ENCODE measurements at places on chromosomes 13 and 19.

- no peak for DNase-seq
Measured at GRCh38 chr13:42228527-42228926, 43.4 kb upstream of the AKAP11 start.

DNA sequence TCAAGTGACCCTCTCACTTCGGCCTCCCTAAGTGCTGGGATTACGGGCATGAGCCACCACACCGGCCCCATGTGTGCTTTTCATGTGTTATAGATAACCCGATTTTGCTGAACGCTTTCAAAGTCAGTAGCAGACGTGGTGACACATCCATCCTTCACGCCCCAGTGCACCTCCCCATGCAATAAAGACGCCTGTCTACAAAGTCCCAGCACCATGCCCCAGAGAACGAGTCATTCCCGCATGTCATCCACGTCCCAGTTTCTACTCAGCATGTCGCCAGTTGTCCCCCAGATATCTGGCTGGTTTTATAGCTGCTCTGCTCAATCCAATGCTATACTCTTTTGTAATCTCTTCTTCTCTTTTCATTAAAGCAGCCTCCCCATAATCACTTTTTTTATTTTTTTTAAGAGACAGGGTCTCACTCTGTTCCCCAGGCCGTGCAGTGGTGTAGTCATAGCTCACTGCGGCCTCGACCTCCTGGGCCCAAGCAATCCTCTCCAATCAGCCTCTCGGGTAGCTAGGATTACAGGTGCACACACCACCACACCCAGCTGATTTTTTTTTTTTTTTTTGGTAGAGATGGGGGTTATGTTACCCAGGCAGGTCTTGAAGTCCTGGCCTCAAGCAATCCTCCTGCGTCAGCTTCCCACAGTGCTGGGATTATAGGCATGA lies 42.5 kb downstream of the DNM2 start:
- peak; percentile 22 for DNase-seq

- peak; percentile 63 for DNase-seq
Measured at GRCh38 chr13:33560726-33561125, 257.2 kb upstream of the RFC3 start.

DNA sequence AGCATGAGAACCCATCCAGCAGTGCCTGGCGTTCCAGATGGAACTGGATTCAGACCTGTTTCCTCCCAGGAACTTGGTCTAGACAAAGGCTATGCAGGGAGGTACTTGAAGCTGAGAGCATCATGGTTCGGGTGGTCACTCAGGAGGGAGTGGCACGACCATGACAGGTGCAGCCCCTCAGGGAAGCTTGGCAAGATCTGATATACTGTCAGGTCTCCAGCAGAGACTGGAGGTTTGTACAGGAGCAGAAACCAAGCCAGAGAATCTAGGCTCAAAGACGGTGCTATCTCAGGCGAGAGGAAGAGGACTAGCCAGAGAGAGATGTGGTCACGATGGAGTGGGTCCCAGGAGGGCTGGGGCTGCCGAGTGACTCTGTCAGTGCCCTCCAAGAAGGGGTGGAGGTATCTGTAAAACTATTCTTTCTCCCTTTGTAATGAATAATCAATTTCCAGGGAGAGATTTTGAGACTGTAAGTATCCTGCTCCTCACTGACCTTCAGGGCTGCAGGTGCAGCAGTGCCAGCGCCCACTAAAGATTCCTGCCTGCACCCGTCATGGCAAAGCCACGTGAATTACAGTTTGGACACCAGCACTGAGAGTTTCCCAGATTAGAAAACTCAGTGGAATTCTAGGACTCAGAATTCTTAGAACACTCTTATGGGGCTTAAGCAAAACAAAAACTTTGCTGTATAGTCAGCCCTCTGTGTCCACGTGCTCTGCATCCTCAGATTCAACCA lies 10.2 kb upstream of the DCUN1D2 start:
- DNase-seq, result no peak

GRCh38 chr19:47860602-47861297 lies 1.7 kb downstream of the TPRX2 start:
- DNase-seq, result no peak

GRCh38 chr13:27854606-27855005 lies 62.3 kb downstream of the GSX1 start:
- no peak for DNase-seq

- DNase-seq, result peak; percentile 57
Measured at GRCh38 chr13:105991622-105992277, 543.7 kb downstream of the EFNB2 start.

- no peak for DNase-seq
Measured at GRCh38 chr13:25741796-25742195, 310.0 kb downstream of the SHISA2 start.

DNA sequence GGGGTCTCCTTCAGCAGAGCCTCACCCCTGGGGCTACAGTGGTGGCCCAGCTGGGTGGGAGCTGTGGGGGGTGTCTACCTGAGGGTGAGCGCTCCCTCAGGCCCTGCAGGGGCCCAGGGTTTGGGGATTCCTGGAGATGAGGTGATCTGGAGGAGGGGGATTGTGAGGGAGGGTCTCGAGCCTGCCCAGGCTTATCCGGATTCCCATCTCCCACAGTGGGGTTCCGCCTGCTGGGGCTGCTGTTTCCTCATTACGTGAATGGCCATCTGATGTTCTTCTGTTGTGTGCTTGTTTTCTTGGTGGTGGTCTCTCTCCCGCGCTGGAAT lies 4.4 kb downstream of the PPP1R37 start:
- DNase-seq, result no peak

DNA sequence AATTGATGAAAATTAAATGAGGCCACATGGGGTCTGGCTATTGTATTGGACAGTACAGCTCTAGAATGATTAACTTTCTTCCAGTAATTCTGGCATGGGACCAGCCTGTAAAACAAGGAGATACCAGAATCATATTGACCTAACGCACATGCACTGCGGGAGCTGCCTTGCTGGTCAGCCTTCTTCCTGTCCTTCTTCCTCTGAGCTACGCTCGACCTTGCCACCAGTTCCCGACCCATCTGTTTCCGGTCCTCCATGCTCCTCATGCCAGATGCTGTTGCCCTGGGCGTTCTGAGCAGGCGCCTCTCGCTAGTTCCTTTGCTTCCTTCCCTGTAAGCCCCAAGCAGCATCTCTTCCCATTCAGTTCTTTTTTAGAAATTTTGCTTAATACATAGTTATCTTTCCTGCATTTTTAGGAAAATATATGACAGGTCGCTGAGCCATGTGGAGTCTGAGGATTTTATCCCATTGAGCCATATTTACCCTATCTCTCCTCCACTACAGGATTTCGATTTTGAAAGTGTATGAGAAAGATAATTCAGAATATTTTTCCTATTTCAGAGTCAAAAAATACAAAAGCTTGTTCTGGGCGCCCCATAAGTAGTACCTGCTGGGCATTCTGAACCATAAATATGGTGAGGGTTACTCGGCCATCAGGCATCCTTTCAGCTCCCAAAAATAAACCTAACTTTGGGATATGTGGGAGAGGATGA lies 38.6 kb downstream of the TNFRSF19 start:
- DNase-seq, result peak; percentile 32

- no peak for DNase-seq
Measured at GRCh38 chr13:46586751-46587514, 34.0 kb downstream of the LRCH1 start.

- DNase-seq, result no peak
Measured at GRCh38 chr13:51840917-51841316, 4.1 kb downstream of the TMEM272 start.

GRCh38 chr13:21124852-21125251 lies 51.5 kb downstream of the SKA3 start:
- DNase-seq, result no peak

DNA sequence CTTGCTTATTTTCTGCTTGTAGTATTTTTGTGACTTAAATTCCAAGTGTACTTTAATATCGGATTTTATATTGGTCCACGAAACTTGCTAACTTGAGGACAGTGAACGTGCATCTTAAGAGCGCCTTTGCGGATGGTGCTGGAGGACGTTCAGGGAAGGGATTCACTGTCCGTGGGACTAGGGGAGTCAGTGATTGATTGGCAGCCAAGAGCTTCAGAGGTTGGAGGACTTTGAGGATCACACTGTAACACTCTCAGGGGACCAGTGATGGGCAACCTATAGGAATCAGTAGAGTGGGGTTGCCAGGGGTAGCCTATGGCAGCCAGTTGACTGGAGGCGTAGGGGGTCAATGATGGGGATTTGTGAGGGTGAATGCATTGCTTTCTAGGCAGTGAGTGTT lies 516 bp downstream of the ZNF175 start:
- DNase-seq, result peak; percentile 40

GRCh38 chr13:85170372-85170771 lies 628.8 kb downstream of the SLITRK6 start:
- DNase-seq, result no peak

GRCh38 chr19:32197896-32198882 lies 147.2 kb upstream of the ZNF507 start:
- no peak for DNase-seq

- no peak for DNase-seq
Measured at GRCh38 chr13:47206111-47206510, 309.3 kb upstream of the HTR2A start.

DNA sequence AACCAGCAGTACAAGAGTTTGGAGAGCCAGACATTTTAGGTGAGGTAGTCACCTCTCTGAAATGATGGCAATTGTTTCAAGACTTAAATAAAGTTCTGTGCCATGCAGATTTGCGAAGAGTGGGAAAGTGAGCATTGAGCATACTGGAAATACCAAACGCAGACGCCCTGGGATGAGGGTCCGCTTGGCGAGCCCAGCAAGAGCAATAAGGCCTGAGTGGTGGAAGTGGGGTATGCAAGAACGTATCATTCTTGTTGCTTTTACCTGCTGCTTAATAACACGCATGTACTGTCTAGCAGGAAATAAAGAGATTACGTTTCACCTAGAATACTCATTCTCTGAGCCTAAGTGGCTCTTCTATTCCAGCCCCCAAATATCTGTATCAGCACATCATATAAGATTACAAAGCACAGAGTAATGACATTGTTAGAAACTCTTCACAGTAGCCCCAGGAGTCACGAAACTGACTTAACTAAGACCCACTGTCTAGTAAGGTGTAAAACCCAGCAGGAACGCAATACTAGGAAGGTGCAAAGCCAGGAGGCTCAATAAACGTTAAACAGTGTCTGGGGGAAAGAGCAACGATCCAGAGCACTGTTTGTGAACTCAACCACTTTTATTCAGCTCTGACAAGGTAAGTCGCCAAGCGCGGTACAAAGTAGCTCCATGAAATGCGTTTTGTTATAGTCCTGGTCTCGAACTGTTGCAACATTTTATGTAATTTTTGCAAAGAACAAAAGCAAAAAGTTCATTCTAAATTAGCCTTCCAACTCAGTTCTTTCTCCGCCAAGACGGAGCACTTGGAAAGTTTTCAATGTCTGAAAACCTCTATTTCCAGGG lies 1.2 kb downstream of the RCBTB2 start:
- DNase-seq, result no peak

GRCh38 chr19:33071887-33072286 lies 7.2 kb upstream of the RHPN2 start:
- no peak for DNase-seq

DNA sequence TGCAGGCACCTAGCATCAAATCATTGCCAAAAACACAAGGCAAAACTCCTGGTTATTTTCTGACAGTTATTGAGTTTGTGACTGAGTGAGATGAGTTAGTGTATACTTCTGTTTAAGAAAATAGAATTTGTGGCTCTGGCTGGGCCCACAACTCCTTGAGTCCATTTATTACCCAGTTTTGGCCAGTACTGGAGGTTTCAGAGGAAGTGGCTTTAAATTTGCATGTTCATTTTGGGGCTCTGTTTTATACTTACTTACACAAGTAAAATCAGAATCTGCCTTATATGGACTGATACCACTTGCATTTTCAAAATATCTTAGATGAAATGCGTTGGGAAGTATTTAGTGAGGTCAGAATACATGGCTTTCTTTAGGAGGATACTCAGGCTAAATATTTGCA lies 29.0 kb downstream of the TNFSF11 start:
- no peak for DNase-seq

DNA sequence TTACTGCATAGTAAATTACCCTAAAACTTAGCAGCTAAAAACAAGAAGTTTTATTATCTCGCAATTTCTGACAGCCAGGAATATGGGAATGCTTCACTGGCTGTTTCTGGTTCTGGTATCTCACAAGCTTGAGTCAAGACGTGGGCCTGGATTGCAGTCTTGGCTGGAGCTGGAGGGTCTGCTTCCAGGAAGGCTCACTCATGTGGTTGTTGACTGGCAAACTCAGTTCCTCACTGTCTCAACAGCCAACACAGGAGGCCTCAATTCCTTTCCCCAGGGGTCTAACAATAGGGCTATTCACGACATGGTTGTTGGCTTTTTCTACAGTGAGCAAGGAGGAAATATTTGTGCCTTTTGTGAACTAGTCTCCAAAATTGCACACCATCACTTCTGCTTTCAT lies 146.3 kb downstream of the GPC5 start:
- no peak for DNase-seq

- DNase-seq, result no peak
Measured at GRCh38 chr13:71454509-71454908, 412.5 kb downstream of the DACH1 start.

DNA sequence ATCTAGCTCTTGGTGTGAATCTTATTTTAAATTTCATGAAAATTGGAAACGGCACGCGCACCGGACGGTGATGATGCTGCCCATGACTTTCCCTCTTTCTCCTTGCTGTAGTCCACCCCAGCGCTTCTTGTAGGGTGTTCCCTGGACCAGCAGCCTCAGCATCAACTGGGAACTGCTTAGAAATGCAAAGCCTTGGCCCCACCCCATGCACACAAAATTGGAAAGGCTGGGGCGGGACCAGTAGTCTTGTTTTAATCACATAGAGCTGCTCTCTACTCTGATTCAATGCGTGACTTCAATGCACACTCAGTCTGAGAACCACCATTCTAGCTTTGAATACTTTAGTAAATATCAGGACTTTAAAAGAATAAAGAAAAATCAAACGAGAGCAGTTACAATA lies 427.1 kb downstream of the EFNB2 start:
- DNase-seq, result no peak

DNA sequence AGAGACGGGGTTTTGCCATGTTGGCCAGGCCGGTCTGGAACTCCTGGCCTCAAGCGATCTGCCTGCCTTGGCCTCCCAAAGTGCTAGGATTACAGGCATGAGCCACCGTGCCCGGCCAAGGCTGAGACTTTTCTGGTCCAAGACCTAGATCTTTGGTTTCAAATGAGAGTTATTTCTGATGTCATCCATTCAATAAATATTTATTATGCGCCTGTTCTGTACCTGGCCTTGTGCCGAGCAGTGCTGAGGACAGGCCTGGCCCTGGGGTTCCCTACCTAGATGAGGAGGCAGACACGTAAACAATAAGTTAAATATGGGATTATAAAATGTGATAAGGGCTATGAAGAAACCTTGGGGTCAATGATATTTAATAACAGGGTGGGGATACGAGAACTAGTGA lies 4.5 kb downstream of the RELB start:
- DNase-seq, result no peak

GRCh38 chr19:40223135-40223822 lies 3.2 kb downstream of the CCNP start:
- no peak for DNase-seq

- DNase-seq, result no peak
Measured at GRCh38 chr19:30446850-30447552, 74.8 kb downstream of the ZNF536 start.

GRCh38 chr13:75787249-75787928 lies 151.3 kb downstream of the LMO7 start:
- DNase-seq, result peak; percentile 57

Data from adipocyte (in vitro differentiated cells).